ENCODE measurements at places on chromosomes 5 and 9.

- DNase-seq = no peak
These were observed 3.9 kb downstream of the GABRA1 start for GRCh38 chr5:161851691-161852299.

GRCh38 chr5:129113867-129114266, 19.3 kb downstream of the ISOC1 start:
- no peak for DNase-seq

DNA sequence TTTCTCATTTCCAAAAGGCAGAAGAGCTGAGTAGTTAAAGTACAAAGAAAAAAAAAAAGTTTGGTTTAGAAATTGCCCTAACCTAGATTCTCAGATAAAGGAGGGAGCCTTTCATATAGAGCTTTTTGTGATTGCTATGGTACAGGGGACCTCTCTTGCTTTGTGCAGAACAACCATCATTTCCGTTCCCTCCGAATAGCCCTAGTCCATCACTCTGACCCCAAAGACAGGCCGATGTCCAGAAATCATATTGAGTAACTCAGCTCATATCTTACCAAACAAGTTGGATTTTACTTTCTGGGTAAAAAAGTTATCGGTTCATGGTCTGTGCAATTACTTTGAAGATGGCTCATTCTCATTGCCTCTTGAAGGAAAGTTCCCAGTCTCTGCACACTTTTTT, 36.7 kb upstream of the COL15A1 start:
- no peak for DNase-seq

- DNase-seq = no peak
These were observed 104.0 kb upstream of the SARDH start for GRCh38 chr9:133842174-133842573.

- no peak for DNase-seq
These were observed at the start of gene PHF24 for GRCh38 chr9:34957492-34958410. TSS of gene PHF24 (plus strand) at chr9:34958285. CDS start at chr9:34971299, 13,014 bp downstream.

- no peak for DNase-seq
These were observed 1400.7 kb downstream of the CDH12 start for GRCh38 chr5:21452449-21452848.

Measured in KG1 (cell line).